Osteocyte (in vitro differentiated cells): ENCODE measurements at places on chromosomes 13 and 19. TPM values are rescaled to one million over a fixed set of nuclear protein-coding genes. Genes with fewer than 3 reads are reported as not detected.

DNA sequence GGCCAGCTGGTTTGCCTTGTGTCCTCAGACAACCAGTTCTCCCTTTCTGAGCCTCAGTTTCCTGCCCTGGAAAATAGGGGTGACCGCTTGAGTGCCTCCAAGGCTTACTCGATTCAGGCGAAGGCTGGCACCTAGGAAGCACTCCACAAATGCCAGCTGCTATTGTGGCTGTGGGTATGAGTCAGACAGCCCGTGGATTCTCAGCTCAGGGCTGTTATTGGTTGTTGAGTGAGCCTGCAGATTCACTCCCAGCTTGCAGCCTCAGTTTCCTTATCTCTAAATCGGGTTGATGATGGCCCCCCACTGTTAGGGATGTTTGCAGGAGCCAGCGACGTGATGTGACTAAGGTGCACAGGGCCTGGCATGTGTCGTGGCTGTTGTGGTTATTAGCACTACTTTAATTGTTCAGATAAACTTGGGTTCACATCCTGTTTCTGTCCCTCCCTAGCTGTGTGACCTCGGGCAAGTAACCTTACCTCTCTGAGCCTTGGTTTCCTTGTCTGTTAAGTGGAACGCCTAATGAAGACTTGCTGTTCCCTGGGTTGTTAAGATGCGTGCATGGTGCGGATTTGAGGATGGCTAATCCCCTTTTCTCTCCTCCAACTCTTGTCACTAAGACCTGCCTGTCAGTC is 2.4 kb downstream of the MARK4 start:
- H3K27me3 ChIP-seq: no peaks in the 10 kb centered on the region
- peak overlapping the region; percentile 83 for H3K4me3 ChIP-seq
- H3K27ac ChIP-seq: peak overlapping the region; percentile 81
- no peak for DNase-seq

DNA sequence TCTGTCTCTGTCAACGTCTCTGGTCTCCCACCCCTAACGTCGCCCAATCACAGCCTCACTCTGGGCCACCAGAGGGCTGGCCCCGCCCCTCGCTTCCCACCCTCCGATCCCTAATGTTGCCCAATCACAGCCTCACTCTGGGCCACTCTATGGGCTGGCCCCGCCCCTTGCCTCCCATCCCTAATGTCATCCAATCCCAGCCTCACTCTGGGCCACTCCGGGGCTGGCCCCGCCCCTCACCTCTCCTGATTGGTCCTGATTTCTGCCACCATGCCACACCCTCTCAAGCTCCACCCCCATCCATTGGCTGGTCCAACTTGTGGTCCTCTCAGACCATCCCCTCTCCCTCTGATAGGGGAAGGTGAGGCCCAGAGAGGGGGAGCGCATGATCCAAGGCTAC is 24.9 kb downstream of the CELF5 start:
- H3K36me3 ChIP-seq: no peaks in the 10 kb centered on the region
- H3K4me1 ChIP-seq: no peaks in the 10 kb centered on the region
- no peak overlapping the region for H3K27ac ChIP-seq

GRCh38 chr13:33806470-33807248 is 11.3 kb upstream of the RFC3 start:
- no peak for DNase-seq
- H3K27ac ChIP-seq: no peak overlapping the region
- H3K4me3 ChIP-seq: no peak overlapping the region
- no peaks in the 10 kb centered on the region for H3K36me3 ChIP-seq
- peaks cover 52% of the 10 kb centered on the region for H3K27me3 ChIP-seq

DNA sequence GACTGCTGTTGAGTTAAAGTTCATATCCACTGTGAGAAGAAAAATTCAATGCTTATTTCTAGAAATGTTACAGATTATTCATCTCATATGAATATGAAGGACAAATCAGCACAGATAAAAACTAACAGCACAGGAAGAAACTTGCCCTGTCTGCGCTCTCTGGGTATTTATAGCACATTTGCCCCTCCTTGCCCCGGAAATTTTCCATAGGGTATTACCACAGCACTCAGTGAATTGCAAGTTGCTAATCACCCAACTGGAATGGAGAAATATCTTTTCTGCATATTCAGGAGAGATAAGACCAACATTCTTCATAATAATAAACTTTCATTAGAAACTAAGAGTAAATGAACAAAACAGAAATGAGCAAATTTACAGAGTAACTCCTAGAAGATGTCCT is 318.0 kb upstream of the KLF12 start:
- no peaks in the 10 kb centered on the region for H3K27me3 ChIP-seq
- no peak overlapping the region for H3K4me3 ChIP-seq

DNA sequence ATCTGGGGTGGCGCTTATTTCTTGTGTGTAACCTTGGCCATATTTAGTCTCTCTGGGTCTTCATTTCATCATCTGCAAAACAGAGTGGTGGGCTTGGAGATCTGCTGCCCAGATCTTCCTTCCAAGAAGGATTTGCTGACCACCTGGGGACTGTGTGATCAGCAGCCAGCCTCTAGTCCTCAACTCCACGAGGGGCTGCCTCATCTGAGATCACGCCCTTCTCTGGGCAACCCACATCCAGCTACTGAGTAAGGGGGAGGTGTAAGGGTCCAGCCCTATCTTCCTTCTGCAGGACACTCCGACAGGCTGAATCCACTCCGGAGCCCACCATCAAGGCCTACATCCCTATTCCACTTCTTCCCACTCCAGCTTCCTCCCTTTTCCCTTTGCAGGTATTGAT is 57.9 kb downstream of the CHST8 start:
- no peak overlapping the region for H3K4me3 ChIP-seq
- no peaks in the 10 kb centered on the region for H3K4me1 ChIP-seq
- H3K27me3 ChIP-seq: peaks cover 2% of the 10 kb centered on the region
- DNase-seq: no peak
- H3K36me3 ChIP-seq: no peaks in the 10 kb centered on the region

- H3K36me3 ChIP-seq: peaks cover 31% of the 10 kb centered on the region
- no peak for DNase-seq
- H3K4me3 ChIP-seq: no peak overlapping the region
- no peaks in the 10 kb centered on the region for H3K27me3 ChIP-seq
- H3K27ac ChIP-seq: no peak overlapping the region
These were observed 10.2 kb downstream of the KRI1 start for GRCh38 chr19:10555610-10555973.

The SHISA7 gene
- total RNA-seq: not detected in 2 replicates

The PCP2 gene
- total RNA-seq: not detected in 2 replicates

The ZNF331 gene
- total RNA-seq: 7.4 and 8.0 TPM in 2 replicates

The LRP3 gene
- total RNA-seq: 49.8 and 52.3 TPM in 2 replicates
